ENCODE measurements at places on chromosomes 4 and X.

GRCh38 chr4:47662975-47663374 lies 174.9 kb downstream of the CORIN start:
- DNase-seq: no peak

GRCh38 chr4:2281575-2282343 lies 19.9 kb upstream of the MXD4 start:
- no peak for DNase-seq

- DNase-seq: no peak
Measured at GRCh38 chr4:169841776-169842175, 84.0 kb upstream of the HPF1 start.

DNA sequence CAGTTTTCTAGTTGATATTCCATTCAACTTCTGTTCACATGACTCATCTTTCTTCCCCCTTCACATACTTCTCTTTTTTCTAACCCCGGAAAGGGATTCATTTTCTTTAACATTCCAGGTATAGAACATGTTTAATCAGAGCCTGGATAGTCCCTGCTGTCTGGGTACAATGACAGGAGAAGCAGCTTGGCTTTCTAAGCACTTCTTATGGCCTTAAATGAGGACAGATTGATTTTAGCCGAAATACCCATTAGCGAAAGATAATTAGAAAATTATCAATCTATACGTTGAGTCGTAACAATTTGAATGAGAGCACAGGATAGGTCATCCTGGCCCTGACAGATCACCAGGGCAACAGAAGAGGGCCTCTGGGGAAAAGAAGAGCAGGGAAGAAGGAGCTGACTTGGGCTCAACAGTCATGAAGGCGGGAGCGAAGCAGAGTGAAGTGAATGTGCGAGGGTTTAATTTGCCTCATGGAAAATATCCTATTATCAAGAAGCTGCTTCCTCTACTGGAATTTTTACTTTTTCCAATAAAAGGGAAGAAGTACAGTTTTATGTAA lies 62.2 kb downstream of the PPP1R2C start:
- DNase-seq: no peak

- peak; percentile 49 for DNase-seq
Measured at GRCh38 chr4:153348006-153348405, 3.5 kb downstream of the MND1 start.

GRCh38 chrX:154018518-154019060 lies 1.1 kb downstream of the IRAK1 start:
- DNase-seq: no peak

- no peak for DNase-seq
Measured at GRCh38 chr4:101724093-101724492, 66.4 kb upstream of the BANK1 start.

GRCh38 chrX:38375891-38376290 lies 23.5 kb downstream of the OTC start:
- DNase-seq: peak; percentile 13

- DNase-seq: no peak
Measured at GRCh38 chrX:134241960-134242619, 5.1 kb downstream of the CCDC160 start.

DNA sequence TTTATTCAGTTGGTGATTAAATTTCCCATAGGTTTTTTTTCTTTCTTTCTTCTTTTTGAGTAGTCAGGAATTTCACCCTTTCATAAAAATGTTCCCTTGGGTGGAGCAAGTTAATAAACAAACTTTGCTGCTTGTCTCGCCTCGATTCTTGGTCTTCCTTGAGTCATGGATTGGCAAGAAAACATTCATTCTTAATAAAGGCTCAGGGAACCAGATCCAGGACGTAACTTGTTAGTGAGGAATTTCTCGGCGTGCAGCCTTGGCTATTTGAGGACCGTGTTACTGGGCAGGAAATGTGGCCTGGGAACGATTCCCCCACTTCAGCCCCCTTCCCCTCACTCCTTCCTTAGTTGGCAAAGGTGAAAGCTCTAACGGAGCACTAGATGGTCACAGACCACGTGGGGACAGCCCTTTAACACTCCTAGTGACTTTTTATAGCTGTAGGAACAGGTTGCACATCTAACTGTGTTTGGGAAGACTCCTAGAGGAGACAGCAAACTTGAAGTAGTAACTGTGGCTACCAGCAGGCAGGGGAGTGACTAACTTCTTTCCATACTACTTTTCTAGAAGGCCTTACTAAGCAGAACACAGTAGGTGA lies 106.8 kb downstream of the UCHL1 start:
- DNase-seq: peak; percentile 84

- DNase-seq: no peak
Measured at GRCh38 chrX:148930206-148930729, 429.9 kb downstream of the AFF2 start.

DNA sequence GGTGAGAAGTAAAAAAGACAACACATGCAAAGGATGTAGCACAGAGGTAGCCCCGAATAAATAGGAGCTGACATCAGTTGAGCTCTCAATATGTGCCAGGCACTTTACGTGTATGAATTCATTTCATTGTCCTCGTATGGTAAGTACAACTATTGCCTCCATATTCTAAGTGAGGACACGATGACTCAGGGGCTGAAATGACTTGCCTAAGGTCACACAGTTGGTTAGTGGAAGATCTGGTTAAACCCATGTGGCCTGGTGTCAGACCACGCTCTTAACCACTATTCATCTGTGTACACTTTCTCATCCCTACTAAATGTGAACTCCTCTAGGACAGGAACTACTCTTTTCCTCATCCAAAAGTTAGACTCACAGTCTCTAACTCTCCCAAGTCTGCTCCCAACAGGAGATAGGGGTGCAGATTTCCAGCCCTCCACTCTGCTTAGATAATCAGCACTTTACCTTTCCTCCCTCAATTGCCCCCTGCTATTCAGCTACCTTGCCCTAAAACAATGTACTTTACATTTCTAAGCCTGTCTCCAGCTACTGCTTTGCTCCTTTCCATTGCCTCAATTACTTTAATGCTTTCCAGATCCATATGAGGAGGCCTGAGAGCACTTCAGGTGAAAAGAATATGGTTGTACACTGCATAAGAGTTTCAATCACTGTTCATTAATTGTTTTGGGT lies 58.8 kb upstream of the LHFPL1 start:
- DNase-seq: no peak

DNA sequence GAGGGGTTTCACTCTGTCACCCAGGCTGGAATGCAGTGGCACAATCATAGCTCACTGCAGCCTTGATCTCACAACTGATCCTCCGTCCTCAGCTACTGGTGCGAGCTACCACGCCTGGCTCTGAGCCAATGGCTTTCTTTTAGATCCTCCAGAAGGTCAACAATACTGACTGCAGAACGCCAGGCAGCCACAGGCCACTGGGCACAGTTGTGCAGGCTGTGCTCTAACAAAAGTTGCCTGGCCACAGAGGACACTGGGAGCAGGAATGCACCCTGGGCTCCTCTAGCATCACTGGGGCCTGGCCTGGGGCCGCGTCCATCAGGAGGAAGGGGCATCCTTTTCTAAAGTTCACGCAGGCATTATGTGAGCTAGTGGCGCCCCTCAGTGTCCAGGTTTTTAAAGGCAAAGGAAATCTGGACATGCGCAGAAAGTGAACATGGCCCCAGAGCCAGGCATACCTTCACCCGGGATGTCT lies 14.9 kb upstream of the PORCN start:
- DNase-seq: peak; percentile 47

GRCh38 chrX:54891573-54891972 lies 29.1 kb upstream of the TRO start:
- DNase-seq: peak; percentile 44

All from iris pigment epithelial cell (primary cell).